ENCODE measurements at places on chromosomes 2 and 18.

DNA sequence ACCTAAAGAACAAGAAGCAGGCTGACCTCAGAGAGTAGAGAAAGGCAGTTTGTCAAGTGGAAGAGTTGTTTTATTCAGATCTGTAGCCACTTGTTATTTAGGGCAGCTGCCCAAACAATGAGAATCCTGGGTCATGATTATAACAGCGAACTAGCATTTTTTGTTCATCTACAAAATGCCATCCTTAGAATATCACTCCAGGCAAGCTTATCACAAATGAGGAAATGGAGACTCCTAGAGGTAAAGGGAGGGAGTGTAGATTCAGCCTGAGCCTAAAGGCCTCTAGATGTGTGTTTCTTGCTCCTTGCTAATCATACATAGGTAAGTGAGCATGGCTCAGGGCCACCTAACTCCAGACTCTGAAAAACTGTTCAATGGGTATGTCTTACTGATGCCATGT lies 126.1 kb downstream of the HNMT start:
- DNase-seq, result no peak

DNA sequence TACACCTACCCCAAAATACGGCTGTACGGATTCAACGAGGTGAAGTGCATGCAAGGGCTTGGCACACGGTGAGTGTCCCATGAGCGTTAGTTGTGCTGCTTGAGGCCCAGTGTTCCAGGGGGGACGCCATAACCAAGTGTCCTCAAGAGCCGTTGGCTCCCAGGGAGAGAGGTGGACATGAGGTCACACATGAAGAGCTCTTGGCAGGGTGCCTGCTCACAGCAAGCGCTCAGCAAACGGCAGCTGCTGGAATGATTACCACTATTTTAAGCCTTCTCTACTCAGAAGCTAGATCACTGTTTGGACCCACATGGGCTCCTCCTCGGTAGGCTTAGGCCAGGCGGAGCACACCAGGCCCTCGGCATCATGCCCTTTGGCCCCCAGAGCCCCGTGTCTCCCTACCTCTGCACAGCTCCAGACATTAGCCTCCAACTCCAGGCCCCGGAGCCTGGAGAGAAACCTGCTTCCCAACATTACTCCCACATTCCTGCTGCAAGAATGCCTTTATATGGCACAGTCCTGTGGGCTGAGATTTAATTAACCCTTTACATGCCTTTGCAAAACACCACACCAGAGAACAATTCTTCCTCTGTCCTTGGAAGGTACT lies 68.4 kb upstream of the PPP1CB start:
- DNase-seq, result peak; percentile 95

DNA sequence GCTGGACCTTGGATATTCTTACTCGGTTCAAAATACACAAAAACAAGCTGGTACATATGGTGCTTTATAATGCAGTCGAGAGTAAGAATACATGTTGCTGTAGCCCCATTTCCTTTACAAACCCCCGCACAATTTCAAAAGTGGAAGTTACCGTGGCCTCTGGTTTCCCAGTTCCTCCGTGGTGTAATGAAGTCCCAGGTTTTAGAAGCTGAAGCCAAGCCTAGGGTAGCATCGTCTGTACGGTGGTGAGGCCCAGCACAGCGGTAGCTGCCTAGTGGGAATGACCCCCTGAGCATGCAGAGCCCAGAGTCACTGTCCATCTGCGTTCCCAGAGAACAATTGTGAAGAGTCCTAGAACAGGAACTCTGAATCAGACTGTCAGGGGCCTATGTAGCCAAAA lies 171.8 kb downstream of the ASXL3 start:
- no peak for DNase-seq

DNA sequence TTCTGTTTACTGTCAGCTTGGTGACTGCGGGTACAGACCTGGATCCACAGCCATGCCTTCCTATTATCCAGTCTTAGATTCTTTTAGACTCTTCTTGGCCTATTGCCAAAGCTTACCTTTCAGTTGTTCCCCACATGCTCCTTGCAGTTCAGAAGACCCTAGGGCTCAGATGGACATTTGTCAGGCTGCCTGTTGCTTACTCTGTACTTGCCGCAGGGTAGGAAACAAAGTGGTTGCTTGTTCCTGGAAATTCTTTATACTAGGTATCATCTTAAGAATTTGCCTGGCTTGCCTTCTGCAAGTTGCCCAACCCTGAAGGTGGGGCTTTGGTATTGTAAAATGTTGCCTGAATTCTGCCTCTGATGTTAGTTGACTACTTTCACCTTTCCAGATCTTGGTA lies 24.4 kb downstream of the CD28 start:
- no peak for DNase-seq

DNA sequence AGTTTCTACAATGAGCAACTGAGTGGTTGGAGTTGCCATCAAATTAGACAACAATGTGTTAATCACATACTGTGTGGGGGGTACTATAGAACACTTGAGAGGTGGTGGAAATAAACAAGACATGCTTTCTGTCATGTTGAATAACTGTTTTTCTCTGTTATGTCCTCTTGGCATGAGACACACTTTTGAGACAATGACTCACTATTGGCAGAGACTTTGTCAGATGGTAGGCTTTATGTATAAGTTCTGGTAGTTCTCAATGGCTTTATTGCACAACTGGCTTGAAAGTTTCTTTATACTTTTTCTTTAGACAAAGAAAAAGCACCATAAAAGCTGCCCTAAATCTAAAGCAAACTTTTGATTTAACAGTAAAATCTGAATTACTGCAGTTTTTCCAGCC lies 578.7 kb downstream of the ADCYAP1 start:
- no peak for DNase-seq

DNA sequence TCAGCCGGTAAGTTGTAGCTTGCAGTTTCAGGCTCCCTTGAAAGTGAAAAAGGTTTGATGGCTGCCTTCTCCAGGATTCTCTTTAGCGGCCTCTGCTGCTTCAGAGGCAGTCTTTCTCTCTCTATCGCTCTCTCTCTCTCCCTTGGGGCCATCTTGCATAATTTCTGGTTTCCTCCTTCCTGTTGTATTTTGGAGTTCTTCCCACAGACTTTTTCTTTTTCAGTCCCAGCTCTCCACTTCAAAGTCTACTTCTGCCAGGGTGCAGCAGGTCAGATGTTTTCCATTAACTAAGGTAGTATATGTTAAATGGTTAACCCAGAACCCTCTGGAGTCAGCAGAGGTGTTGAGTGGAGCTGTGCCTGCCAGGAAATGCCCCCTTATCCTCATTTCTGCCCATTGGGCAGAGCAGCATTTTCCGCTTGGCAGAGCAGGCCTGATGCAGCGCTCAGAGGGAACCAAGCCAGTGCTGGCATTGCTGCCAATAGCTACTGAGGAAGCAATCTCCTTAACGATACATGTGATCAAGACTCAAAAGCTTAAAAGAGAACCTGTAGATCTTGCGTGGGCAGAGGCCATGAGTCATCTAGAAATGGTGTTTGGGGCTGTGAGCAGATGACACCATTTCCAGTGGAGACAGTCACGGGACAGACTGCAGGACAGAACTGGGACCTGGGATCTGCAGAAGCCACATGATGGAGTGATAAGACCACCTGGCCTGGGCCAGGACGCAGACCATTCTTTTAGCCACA lies 20.8 kb downstream of the DBI start:
- peak; percentile 79 for DNase-seq

DNA sequence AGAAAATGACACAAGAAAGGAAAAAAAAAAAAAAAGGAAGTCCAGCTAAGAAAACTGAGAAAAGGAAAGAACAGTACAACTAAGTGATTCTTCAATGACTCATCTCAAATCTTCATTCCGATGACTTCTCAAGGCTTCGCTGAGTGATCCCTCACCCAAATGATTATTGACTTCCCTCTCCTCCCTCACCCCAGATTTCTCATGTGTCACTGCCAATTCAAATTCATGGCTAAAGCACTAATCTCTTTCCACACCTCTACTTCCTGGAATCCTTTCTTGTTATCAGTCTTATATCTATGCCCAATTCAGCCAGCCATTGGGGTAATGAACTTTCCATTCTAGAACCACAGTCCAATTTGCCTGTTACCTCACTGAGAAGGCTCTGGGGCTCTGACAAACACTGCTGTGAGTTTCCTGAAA lies 7.2 kb upstream of the ABCB11 start:
- no peak for DNase-seq

DNA sequence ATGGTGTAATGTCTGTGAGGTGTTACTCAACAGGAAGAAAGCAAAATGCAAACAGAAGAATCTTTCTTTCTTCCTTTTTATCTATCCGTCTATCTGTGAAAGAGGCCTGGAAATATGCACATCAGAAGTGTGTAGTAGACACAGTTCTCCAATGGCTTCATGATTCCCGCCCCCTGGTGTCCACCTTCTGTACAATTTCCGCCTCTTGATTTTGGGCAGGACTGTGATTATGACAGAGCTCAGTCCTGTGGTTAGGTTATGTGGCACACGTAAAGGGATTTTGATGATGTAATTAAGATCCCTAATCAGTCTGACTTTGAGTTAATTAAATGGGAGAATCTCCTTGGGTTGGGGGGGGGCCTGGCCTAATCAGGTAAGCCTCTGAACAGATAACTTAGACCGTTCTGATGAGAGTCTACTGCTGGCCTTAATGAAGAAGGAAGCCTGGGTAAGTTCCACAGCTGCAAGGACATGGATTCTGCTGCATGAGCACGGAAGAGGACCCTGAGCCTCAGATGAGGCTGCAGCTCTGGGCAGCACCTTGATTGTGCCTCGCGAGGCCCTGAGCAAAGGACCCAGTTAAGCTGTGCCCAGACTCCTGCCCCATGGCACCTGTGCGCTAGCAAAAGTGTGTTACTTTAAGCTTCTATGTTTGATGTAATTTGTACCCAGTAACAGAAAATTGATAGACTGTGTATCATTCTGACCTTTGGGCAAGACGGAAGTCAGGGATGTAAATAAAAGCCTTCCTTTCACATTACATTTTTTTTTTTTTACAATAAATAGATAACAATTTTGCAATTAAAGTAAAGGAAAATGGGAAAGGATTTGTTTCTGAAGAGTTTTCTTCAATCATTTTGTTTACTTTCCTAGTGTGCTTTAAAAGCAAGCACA lies 11.3 kb upstream of the KCNF1 start:
- no peak for DNase-seq

DNA sequence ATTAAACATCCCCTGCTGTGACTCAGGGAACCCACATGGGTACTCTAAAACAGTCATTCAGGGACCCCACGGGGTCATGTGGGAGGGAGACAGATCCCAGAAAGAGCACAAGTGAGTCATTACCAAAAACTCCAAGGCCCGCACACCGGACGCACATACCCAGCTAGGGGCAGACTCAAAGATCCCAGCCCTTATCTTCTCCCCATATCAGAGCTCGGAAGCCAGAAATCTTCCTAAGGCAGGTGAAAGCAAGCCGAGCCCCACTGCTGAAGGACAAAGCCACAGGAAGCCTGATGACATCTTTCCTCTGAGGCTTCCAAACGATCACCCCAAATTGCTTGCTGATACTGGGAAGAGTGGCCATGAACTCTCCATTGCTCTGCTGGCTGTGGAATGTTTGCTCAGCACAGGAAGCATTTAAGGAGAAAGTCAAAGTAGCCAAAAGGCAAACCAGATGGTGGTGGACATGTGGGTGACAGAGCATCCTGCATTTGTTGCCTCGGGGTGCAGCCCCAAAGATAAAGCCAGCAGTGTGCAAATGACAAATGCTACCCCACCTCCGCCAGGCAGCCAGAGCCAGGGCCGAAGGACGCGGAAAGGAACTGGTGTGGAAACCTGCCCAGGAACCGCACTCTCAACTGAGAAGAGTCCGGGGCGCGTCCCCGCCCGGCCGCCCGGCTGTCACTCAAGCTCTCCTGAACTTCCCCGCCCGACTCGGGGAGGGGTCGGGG lies 784 bp downstream of the ACTR1B start:
- peak; percentile 88 for DNase-seq
